SK-MEL-5 (cell line): ENCODE measurements at places on chromosomes 13 and 19.

- DNase-seq = no peak
Observed at GRCh38 chr13:34634448-34634847, 307.6 kb upstream of the NBEA start.

- DNase-seq = no peak
Observed at GRCh38 chr13:86974995-86975328, 696.2 kb upstream of the SLITRK5 start.

- no peak for DNase-seq
Observed at GRCh38 chr13:52160506-52160905, 1.1 kb upstream of the NEK3 start.

- DNase-seq = peak; percentile 80
Observed at GRCh38 chr19:38759590-38760003, 13.7 kb downstream of the LGALS7 start.

- DNase-seq = no peak
Observed at GRCh38 chr13:80988391-80989151, 647.6 kb upstream of the SPRY2 start.

- DNase-seq = no peak
Observed at GRCh38 chr13:112240076-112240475, 136.1 kb upstream of the SPACA7 start.

DNA sequence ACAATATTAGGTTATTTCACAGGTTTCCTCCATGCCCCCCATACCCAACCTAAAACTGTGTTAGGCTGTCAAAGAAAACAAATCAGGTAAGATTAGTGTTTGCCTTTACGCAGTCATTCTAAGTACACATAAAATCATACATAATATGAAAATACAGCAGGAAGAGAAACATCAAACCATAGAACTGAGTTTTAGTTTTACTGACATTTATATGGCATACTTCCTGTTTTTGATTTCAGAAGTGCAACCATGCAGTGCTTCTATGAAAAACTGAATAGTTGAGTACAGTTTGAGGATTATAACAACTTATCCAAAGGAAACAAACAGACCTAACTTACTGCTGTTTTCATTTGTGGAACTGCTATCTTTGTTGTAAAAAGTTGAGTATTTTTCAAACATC is 91.3 kb downstream of the KCNRG start:
- DNase-seq = no peak

GRCh38 chr13:31154939-31155338 is 6.8 kb downstream of the HSPH1 start:
- no peak for DNase-seq

GRCh38 chr19:38209152-38209551 is 14.9 kb downstream of the DPF1 start:
- no peak for DNase-seq

GRCh38 chr13:30818323-30818960 is 83.1 kb downstream of the ALOX5AP start:
- no peak for DNase-seq

DNA sequence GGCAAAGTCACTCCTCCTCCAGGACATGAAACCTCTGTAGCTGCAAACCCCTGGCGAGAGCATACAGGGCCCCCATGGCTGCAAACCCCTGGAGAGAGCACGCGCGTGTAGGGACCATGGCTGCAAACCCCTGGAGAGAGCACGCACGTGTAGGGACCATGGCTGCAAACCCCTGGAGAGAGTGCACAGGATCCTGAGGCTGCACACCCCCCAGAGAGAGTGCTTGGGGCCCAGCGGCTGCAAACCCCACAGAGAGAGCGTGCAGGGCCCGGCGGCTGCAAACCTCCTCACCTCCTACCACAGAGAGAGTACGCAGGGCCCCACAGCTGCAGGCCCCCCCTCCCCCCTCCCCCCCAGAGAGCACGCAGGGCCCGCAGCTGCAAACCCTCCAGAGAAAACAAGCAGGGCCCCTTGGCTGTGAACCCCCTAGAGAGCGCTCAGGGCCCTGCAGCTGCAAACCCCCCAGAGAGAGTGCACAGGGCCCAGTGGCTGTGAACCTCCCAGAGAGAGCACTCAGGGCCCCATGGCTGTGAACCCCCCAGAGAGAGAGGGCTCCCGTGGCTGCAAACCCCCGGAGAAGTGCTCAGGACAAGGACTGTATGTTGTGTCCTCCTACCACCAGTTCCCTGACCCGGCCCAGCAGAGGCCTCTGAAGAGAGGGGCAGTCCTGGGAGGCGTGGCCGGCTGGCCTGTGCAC is 7.3 kb downstream of the ADPRHL1 start:
- no peak for DNase-seq

GRCh38 chr13:110499621-110500281 is 61.8 kb downstream of the RAB20 start:
- DNase-seq = peak; percentile 45

DNA sequence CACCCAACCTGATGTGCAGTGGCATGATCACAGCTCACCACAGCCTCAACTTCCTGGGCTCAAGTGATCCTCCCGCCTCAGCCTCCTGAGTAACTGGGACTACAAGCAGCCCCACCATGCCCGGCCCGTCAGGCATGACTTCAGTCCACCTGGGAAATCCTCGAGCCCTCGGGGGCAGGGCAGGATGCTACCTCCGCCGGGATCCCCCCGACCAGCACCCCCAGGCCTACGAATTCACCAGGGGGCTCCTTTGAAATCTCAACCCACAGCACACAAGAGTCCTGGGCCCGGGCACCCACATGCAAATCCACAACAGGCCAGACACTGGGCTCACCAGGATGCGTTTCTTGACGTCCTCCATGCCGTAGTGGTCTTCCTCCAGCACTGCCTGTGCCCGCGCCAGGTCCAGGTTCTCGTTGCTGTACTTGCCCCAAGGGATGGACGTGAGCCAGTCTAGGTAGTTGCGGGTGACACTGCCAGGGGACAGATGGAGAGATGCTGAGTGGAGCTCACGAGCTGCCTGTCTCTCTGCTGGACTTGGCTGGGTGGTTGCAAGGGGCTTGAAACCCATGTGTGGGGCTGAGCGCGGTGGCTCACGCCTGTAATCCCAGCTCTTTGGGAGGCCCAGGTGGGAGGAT is 10.5 kb downstream of the RPL36 start:
- DNase-seq = no peak

- no peak for DNase-seq
Observed at GRCh38 chr19:29509456-29509855, 16.3 kb upstream of the VSTM2B start.

DNA sequence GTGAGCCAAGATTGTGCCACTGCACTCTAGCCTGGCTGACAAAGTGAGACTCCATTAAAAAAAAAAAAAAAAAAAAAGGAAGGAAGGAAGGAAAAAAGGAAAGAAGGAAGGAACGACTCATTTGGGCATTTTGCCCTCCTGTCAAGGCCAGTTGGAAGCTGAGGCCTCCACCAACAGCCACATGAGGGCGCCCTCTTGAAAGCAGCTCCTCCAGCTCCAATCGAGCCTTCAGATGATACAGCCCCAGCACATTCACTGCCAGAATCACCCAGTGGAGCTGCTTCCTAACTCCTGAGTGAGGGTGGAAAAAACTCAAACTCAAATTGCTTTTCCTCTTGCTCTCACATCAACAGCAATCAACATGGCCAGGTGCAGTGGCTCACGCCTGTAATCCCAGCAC is 40.9 kb downstream of the GNG7 start:
- peak; percentile 32 for DNase-seq

- no peak for DNase-seq
Observed at GRCh38 chr13:31686670-31687425, 52.5 kb upstream of the RXFP2 start.

DNA sequence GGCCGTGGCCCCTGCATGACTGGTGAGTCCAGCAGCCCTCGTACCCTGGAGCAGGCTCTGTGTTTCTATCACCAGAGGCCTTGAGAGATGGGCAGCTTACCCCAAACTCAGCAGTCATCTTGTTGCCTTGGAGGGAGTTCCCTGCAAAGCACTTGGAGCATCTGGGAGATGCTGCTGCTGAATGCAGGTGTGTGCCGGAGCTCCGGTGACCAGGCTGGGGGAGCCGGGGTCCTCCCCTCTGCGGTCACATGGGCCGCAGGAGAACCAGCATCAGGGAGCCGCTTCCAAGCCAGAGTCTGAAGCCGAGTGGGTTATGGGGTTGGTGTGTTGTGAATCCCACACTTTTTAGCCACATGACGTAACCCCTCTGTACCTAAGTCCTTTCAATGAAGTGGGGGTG is 82.8 kb downstream of the TEX29 start:
- no peak for DNase-seq

- DNase-seq = no peak
Observed at GRCh38 chr13:93640452-93640851, 413.8 kb downstream of the GPC6 start.

GRCh38 chr19:13796301-13797057 is 1.2 kb downstream of the ZSWIM4 start:
- DNase-seq = peak; percentile 17

GRCh38 chr13:114309806-114310410 is 4.4 kb upstream of the CHAMP1 start:
- DNase-seq = peak; percentile 37

DNA sequence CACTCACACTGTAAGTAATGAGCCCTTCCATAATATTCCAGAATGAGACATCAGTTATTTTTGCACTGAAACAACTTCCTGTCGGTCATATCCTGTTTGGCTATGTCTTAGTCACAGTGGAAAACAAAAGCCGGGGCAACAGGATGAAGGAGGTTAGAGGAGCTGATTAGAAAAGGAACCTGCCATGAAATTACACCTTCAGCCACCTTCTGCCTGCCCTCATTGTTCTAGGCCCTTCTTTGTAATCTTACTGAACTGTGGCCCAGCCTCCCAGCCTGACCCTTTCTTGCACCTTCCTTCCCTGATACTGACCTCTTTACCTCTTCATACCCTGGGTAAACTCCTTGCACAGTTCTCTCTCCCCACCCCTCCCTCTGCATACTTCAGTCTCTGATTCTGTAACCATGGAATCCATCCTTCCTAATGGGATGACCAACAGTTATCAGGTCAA is 67.3 kb downstream of the DOCK9 start:
- DNase-seq = no peak
